Suppressor macrophage treated with lipopolysaccharide for 1 hour (primary cell): ENCODE measurements at places on chromosomes 7 and 10.

DNA sequence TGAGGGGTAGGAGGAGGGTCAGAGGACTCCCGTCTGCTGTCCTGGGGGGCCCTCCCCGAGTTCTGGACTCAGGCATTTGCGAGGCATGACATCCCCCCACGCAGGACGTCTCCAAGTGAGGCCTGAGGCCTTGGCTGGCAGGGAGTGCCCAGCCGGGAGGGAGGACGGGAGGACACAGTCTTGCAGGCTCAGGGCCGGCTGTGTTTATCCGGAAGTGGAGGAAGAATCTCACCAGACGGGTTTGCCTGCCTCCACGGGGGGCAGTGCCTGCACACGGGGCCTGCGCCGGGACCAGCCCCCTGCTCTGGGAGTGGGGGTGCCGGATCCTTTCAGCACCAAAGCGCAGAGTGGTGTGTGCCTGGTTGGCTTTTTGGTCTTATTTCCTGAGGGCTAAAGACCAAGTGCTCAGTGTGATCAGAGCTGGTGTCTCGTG is 10.9 kb downstream of the PWWP2B start:
- peak; percentile 51 for DNase-seq

DNA sequence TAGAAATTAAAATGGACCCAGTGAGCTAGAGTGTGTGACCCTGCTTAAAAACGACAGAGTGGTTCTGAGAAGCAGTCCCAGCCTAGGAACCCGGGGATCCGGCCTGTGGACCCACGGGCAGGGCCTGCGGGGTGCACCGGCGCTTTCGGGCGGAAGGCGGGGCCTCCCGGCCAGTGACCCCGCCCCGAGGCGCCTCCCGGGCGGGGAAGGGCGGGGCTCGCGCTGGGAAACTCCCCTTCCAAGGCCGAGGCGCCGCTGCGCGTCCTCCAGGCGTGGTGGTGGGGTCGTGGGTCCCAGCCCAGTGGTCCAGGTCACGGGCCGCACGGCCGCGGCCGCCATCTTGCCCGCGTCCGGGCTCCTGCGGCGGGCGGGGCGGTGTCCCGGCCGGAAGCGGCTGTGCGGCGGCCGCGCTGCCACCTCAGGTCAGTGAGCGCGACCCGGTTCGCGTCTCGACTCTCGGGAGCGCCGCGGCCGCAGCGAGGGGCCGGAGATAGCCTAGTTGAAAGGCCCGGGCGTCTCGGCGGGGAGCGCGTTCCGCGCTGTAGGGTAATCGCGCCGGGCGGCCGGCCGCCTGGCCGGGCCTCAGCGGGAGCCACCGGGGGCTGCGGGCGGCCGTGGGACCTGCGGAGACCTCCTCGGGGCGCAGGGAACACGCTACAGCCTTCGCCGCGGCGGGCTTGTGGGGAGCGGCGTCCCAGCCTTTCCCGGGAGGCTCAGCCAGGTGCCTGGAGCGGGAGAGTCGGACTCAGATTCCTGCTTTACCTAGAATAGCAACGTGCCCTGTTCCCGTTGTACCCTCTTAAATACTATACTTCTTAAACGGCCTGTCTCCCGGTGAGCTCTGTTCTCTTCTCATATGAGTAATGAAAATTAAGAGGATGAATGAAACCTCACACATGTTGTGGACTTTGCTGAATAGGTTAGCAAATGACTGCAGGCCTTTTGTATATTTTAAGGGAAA is at the start of gene MIOS:
TSS of gene MIOS (plus strand) at position 234 of the 961 bp plus-strand sequence. CDS start 5,592 bp downstream, outside the sequence.
- peak; percentile 89 for DNase-seq

DNA sequence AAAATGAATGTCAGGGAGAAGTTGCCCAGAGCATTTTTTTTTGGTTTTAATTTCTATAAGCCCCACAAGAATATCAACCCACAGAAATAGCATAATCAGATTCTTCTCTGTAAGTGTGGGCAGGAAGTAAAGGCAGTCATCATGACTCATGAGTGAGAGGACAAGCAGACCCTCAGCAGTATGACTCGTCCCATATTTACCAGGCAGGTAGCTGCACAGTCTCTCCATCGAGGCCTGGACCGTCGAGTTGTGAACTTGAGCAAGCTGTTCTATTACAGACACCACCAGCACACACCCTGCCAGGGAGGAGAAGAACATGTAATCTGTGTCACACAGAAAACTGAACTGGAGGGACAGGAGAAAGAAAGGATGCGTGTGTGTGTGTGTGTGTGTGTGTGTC is 37.8 kb downstream of the AOAH start:
- peak; percentile 41 for DNase-seq

GRCh38 chr10:79982362-79982800 is 33.5 kb upstream of the SFTPD start:
- no peak for DNase-seq

GRCh38 chr10:86795353-86795752 is 38.9 kb downstream of the BMPR1A start:
- no peak for DNase-seq

GRCh38 chr7:158120316-158120715 is 467.3 kb downstream of the PTPRN2 start:
- DNase-seq, result no peak

DNA sequence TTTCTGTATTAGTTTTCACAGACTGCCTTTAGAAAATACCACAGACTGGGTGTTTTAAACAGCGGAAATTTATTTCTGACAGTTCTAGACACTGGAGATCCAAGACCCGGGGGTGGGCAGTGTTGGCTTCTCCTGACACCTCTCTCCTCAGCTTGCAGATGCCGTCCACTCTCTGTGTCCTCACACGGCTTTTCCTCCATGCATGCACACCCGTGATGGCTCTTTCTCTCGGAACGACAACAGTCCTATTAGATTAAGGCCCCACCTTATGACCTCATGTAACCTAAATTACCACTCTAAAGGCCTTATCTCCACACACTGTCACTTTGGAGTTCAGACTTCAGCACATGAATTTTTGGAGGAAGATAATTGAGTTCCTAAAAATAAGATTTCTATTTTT is 142.9 kb upstream of the VWC2 start:
- no peak for DNase-seq

- no peak for DNase-seq
These were observed 556.9 kb downstream of the DNAJB9 start for GRCh38 chr7:109126404-109127050.

DNA sequence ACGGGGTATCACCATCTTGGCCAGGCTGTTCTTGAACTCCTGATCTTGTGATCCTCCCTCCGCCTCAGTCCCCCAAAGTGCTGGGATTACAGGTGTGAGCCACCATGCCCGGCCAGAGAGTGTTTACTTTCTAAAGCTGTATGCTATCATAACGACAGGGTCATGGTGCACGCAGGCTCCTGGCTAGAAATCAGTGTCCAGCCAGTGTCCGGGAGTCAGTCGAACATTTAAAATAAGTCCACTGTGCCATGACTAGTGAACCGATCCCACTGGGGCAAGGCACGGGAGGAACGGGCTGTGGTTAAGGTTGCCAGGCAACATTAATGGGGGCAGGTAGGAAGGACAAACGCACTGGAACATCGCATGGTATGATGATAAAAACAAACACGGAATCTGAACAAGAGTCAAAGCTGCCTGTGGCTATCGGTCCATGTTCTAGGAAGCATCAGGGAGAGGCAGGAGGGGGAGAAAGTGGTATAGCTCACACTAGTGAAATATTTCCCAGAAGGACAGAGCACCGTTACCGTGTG is 89.0 kb upstream of the SEPHS1 start:
- no peak for DNase-seq

GRCh38 chr10:104109908-104110662 is 11.9 kb upstream of the SFR1 start:
- DNase-seq, result peak; percentile 81

- DNase-seq, result no peak
These were observed 424.3 kb downstream of the KIF20B start for GRCh38 chr10:90125456-90126255.

DNA sequence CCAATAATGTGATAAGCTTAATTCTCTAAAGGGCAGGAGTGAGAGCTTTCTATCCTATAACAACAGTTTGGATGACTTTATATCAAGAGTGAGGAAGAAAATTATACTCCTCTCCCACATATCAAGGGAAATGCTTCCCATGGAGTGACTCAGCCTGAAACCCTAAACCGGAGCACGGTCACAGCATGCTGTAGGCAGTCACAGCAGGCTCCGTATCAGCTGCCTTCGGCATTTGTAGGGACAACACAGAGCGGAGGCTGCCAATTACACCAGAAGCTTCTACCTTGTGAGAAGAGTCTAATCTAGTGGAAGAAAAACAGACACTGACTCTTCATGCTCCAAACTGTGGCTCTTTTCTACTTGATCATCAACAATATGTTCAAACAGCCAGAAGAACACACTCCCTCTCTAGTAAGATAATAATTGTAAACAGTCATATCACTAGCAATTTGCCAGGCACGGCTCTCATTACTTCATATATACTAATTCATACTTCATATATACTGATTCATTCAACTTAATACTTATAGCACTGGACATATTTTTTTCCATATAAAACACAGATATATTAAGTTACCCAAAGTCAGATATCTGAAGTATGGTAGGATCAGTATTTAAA is 65.9 kb downstream of the DGKB start:
- no peak for DNase-seq

- no peak for DNase-seq
These were observed 91.1 kb upstream of the CACNA2D1 start for GRCh38 chr7:82534684-82535083.

DNA sequence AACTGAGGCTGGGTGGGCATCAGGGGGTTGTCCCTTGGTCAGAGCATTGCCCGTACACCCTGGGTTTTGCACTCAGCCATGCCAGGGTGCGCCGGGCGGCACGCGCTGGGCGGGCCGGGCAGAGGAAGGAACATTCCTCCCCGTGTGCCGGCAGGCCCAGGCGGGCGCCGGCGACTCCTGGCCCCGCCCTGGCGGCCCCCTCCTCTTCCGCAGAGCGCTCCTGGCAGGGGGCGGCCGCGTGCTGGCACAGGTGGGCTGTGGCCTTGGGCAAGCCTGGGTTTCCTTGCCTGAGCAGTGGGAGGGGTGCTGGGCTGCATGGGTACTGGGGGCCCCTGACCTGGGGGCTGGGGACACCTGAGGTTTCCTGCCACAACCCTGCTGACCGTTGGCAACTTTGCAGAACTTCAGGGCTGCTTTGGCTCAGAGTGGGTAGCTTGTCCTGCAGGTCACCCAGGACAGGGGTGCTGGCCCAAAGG is 3.9 kb downstream of the LFNG start:
- no peak for DNase-seq

GRCh38 chr10:32142646-32143045 is 86.4 kb upstream of the KIF5B start:
- peak; percentile 68 for DNase-seq

DNA sequence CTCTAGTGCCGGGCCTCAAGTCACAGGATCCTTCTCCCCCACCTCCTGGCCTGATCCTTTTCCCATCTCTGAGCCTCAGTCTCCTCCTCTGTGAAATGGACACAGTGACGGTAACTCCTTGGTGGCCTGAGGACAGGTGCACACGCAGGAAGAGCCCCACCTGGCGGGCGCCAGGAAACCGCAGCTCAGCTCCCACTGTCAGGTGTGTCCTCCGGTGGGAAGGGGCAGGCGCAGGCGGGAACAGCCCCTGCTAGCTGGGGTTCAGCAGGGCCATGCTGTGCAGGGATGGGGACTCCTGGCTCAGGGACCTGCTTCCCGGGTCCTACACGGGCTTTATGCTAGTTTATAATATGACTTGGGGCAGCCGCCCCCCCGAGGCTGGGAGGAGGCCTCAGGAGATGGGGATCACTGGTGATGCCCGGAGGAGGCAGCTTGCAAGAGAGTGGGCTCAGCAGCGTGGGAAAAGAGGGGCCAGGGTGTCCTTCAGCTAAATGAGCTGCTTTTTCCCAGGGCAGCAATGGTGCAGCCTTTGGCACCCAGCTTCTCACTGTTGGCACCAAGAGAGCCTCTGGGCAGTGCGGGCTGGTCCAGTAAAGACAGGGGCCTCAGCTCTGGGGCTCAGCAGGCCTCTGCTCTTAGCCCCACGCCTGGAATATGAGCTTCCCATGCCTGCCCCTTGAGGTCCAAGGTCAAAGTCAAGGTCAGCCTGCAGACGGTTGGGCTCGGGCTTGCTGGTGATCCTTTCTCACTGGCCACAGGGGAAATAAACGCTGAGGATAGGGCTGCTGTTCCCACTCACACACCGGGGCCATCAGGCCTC is 68.0 kb upstream of the FAM20C start:
- DNase-seq, result no peak

DNA sequence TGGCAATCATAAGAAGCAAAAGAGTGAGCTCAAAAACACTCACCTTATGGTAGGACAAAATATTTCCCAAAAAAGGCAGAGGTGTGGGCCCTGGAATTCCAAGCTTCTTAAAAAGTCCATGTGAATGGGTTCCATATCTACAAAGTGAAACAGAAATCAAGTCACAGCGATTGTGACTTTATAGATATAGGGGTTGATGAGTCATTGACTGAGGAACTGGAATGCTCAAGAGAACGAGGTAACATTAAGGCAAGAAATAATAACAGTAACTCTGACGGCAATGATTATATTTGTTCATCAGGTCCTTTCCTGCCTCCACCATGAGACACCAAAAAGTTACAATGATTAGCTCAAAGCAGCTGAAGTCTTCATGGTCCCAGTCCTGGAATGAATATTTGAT is 4.0 kb downstream of the CYP3A4 start:
- DNase-seq, result no peak

- no peak for DNase-seq
These were observed 262.5 kb upstream of the GNAI1 start for GRCh38 chr7:79872176-79872575.

DNA sequence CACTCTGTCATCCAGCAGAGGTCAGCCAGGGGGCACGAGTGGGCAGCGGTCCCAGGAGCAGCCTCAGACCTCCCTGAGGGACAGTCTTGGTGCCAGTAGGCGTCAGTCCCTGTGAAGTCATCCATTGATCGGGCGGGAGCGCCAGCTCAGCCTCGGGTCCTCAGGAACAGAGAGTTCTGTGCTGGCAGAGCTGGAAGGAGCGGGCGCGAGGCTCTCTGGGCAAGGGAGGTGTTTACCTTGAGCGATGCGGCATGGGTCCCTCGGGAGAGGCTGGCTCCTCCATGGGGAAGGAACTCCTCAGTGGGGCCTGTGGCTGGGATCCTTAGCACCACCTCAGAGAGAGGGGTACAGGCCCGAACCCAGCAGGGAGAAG is 101.1 kb upstream of the PPIF start:
- peak; percentile 63 for DNase-seq
